ENCODE measurements at places on chromosomes 13 and 19.

DNA sequence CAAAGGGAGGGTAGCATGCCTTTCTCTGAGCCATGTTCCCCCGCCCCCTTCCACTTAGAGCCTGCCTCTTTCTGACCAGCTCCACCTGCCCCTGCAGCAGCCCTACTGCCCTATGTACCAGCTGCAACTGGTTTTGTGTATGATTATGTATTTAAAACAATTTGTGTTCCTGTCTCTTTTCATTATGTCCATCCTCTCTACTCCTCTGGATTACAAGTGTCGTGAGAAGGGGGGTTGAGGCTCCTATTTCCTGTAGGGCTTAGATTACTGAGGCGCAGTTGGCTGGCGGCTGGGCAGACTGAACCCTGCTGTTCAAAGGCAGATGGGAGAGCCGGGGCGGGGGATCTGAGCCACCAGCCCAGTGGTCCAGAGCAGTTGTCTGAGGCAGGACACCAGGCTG lies 213.3 kb downstream of the KCNRG start:
- DNase-seq, result no peak

GRCh38 chr13:77040076-77040475 lies 13.1 kb upstream of the FBXL3 start:
- no peak for DNase-seq

GRCh38 chr13:45229172-45229571 lies 28.3 kb upstream of the KCTD4 start:
- DNase-seq, result no peak

DNA sequence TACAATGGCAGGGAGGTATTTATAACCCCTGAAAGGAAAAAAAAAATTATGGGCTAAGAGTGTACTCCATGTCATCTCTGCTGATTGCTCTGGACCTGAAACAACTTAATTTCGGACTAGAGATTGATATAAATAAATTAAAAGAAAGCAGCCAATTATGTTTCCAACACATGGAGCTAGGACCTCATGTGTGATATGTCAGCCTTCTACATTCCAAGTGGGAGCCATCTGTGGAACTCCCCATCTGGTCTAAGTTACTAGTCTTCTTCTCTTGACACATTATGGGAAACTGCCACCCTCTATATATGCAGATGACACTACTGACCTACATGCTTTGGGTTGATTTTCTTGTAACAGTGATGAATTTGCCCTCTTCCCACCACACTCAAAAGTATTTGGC lies 86.1 kb downstream of the FLT1 start:
- no peak for DNase-seq

- no peak for DNase-seq
Observed at GRCh38 chr19:35529241-35530218, 1.4 kb upstream of the SBSN start.

DNA sequence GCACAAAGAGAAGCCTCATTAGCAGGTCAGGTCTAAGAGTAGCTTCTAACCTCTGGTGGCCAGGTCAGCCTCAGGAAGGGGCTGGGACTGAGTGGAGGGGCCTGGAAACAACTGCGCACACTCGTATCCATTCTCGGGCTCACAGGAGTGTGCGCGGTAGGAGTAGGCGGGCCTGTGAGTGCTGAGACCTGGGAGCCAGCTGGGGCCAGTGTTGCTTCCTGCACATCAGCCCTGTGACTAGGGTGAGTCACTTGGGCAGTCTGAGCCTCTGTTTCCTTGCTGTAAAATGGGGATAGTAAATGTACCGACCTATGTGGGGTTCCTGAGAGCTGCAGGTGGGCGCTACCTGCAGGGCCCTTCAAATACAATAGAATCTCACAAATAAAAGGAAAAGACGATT lies 26.9 kb downstream of the SIN3B start:
- no peak for DNase-seq

DNA sequence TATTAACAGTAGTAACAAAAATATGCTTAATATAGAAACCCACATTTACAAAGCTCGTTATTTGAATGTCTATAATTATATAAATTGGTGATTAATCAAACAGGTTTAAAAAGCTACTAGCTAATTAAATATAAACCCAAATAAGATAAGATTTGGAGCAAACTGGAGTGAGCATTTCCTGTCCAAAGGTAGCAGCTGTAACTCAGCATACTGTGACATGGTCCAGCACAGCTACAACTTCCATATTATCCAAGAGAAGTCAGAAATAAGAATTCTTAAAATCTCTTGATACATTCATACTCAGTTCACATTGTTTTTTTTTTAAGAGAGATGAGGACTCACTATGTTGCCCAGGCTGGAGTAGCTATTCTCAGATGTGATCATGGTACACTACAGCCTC lies 8.5 kb downstream of the MTRF1 start:
- DNase-seq, result no peak

Measured in left colon (tissue), 2 donors.